ENCODE measurements at places on chromosomes 16 and 17. TPM values are rescaled to one million over a fixed set of nuclear protein-coding genes. Genes with fewer than 3 reads are reported as not detected.
A peak's percentile ranks its signal among the peaks of the same experiment; 100 is the strongest.

DNA sequence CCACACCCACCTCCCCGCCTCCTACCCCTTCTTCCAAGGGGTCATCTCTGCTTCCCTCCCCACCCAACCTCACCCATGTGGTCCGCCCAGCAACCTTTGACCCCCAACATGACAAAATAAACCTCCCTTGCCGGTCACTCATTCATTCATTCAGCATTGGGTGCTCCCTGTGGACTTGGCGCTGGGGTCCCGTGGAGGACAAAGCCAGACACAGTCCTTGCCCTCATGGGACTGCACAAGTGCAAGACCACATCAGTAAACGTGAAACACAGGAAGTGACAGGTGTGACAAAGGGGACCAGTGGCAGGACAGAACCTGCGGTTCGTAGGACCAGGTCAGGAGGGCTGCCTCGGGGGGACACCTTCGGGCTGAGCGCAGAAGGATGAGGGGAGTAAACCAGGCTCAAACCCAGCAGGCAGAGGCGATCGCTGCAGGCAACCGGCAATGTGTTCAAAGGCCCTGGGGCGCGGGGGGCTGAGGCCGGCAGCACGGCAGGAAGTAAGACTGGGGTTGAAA, 185.4 kb downstream of the SEC14L1 start:
- no peak for DNase-seq

DNA sequence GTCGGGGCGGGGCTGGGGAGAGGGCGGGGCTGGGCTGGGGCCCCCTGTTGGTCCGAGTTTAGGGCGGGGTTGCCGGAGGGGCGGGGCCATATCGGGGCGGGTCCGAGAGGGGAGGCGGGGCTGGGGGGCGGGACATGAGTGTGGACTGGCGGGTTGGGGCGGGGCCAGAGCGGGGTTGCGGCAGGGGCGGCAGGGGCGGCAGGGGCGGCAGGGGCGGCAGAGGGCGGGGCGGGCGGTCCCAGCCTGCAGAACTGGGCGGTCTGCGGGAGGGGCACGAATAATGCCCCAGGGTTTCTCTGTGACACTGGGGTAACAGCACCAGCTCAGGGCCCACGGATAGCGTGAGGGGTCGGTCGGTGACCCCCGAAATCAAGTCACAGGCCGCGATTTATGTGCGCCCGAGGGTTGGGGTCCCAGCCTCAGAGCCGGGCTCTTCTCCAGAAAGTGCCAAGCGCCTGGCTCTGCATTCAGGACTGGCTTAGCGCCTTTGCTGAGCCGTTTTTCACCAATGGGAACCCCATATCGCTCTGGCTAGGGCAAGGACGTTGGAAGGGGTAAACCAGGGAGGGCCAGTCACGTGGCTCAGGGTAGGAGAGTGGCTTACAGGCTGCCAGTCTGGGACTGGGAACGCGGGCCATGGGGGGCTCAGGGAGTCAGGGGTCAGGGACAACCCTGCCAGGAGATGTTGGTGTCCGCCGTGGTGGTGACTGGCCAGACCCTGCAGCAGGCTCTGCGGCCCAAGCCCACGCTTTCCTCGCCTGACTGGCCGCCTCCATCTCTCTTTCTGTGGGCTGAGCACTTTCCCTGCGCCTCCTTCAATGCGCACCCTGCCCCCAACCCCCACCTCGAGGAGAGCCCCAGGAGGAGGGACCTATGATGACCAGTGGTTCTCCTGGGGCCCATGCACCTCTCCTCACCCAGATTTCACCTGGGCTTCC, 1.2 kb upstream of the METTL26 start:
- no peak for DNase-seq

- no peak for DNase-seq
Observed at GRCh38 chr16:27097800-27098230, 31.1 kb downstream of the C16orf82 start.

The WNT9B gene
- total RNA-seq: not detected

DNA sequence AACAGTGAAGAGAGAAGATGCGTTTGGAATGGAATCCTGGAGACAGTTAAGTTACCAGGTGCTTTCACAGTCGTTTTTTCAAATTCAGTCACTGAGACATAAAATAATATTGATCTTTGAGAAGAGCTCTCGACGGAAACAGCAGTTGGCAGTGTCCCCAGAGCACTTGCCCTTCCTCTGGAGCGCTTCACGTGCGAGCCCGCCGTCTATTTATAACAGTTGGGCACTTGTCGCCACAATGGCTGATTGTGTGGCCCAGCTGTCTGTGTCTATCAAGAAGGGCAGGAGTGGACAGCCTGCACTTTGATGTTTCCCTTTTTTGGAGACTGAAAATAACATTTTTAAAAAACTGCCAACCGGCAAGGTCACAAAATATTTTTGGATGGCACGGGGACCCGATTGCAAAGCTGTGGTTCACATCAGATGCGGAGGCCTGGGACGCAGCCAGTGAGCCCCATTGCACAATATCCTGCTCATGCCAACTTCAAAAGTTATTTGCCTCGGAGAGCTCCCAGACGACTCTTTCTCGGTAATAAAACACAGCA, 62.9 kb downstream of the ADCY9 start:
- no peak for DNase-seq

DNA sequence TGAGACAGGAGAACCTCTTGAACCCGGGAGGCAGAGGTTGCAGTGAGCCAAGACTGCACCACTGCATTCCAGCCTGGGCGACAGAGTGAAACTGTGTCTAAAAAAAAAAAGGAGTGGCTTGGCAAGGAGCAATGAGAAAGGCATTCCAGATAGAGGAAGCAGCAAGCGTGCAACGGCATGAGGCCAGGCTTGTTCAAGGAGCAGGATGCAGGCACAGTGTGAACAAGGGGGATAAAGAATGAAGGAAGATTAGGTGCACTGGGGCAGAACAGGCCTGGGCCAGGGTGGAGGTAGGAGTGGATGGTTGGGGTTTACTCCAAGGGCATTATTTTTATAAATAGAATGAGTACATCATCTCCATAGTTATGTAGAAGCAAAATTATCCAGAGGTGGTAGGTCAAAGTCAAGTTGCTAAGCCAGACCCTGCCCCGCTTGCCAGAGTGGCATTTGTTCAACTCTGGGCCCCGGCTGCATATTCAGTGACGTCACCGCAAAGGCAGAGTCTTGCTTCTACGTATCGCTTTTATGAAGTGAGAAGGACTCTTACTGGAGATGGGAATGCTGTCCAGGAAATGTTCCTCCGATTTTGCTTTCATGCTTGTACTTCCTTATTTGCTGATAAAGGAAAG, 100.2 kb downstream of the KATNIP start:
- DNase-seq: no peak

DNA sequence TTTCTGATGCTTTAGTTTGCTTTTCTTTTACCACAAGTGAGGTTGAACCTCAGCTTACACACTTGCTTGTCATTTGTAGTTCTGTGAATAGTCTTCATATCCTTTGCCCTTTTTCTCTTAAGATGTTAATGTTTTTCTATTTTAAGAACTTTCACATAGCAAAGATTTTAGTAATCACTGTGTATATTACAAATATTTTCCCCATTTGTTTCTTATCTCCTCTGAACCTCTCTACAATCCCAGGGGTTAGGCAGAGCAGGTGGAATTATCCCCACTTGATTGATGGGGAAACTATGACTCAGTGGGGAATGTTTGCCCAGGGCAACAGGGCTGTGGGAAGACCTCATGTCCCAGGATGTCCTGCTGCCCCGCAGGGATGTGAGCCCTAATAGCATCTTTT, 11.7 kb upstream of the MYH3 start:
- DNase-seq: peak; percentile 48

- DNase-seq: no peak
Observed at GRCh38 chr17:49815761-49816281, 27.3 kb downstream of the KAT7 start.

The OTOA gene
- total RNA-seq: not detected

DNA sequence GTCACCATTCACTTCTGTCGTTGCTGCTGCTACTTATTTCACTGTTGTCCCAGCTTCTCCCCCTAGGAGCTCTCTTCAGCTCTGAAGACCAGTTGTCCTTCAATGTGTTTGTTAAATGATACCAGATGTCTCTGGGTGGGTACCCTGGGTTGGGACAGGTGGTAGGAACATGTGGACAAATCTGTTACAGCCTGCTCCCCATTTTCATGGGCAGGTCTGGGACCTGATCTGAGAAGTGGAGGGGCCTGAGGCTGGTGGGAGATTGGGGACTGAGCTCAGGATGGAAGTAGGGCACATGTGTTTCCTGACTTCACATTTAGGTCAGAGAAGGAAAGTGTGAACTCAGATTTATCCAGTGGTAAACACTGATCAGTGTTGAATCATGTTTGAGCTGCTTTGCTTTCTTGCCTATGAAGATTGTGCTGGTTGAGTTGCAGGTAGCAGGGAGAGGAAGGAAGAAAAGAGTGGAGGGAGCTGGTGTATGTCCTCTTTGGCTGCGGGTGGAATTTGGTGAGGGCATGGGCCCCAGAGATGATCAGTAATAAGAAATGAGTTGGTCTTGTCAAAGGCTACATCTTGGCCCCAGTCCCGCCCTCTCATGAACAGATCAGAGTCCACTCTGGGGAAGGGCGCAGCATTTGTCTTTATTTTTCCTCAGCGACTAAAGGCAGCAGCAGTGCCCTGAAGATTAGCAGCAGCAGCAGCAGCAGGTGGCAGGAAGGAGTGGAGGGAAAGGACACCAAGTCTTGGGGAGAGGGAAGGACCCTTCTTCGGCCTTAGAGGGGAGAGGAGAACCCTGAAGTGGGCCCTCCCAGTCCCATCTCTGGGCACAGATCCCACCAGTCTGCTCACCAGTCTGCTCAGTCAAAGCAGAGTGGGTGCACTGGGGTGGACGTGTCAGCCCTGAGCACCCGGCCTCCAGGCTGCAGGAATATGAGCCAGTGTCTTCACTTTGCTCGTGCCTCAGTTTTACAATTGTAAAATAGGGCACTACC, 6.1 kb upstream of the EFTUD2 start:
- DNase-seq: no peak

The BRICD5 gene
- total RNA-seq: 24.6 TPM

The TBC1D3I gene
- 0.81 TPM for total RNA-seq

DNA sequence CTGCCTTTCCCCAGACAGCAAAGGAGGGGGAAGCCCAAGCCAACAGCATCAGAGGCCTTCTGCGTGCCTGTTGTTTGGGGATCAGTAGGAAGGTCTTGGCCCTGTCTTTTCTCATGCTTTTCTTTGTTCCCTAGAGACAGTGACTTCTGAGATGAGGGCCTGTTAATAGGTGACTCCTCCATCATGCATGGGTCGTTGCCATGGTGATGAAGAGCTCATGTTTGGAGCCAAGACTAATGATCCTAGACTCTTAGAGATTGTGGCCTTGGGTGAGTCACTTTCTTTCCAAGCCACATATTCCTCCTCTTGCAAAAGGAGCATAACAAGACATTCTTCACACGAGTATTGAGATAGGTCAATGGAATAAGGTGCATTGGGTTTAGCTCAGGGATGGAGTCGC, 201.1 kb upstream of the ASIC2 start:
- DNase-seq: no peak

GRCh38 chr16:2147981-2148671, at the start of gene RAB26:
TSS of gene RAB26 (plus strand) at chr16:2148625. CDS start at chr16:2148784, 159 bp downstream.
- peak; percentile 91 for DNase-seq

DNA sequence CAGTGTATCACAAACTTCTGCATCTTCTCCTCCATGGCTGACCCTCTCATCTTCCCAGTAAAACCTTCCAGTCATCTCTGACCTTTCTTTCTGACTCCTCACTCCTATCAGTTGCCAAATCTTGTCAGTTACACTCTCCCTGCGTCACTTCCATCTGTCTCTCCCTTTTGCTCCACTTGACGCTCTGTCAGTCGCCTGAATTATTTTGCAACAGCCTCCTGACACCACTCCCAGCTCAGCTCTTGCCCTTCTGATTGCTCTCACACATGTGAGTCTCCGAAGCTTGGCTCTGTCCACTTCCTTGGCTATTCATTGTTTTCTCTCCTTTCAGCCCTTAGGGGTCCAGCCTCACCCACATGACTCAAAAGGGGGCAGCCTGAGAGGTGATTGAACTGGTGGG, 27.7 kb downstream of the DHRS7C start:
- DNase-seq: no peak

The SEPTIN1 gene
- 6.7 TPM for total RNA-seq

The CCL5 gene
- not detected for total RNA-seq

The SPATA22 gene
- total RNA-seq: not detected

DNA sequence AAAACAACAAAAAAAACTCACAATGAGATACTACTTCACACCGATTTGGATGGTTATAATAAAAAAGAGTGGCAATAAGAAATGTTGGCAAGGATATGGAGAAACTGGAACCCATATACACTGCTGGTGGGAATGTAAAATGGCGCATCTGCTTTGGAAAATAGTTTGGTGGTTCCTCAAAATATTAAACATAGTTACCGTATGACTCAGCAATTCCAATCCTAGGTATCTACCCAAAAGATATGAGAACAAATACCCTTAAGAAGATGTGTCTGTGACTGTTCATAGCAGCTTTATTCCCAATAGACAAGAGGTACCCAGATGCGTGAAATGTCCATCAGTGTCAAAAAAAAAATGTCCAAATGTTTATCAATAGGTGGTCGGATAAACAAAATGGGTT, 7.2 kb downstream of the CPPED1 start:
- DNase-seq: no peak

- DNase-seq: peak; percentile 70
Observed at GRCh38 chr17:82655038-82655479, 6.8 kb upstream of the WDR45B start.

The DNAAF1 gene
- total RNA-seq: 1.2 TPM

- no peak for DNase-seq
Observed at GRCh38 chr16:6250511-6250910, 1082.1 kb upstream of the RBFOX1 start.

DNA sequence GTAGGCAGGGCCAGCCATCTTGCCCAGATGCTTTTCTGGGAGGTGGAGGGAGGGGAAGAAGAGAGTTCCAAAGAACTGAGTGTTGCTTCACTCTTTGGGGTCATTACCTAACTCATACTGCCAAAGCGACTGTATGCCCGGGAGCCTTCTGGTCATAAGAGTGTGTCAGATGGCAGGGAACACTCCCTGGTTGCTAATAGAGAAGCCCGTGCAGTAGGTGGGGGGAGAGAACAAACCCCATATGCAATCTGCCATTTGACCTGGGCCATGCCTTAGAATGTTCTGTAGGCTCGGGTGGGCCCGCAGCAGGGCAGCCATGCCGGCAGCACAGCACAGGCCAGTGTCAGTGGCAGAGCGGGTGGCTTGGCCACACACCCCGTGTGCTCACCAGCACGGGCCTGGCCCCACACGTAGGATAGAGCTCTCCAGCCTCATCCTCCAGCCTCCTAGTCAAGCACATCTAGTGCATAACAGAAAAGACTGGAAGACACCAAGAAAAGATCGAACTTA, 120.5 kb downstream of the SOCS1 start:
- DNase-seq: peak; percentile 79

The KRT12 gene
- total RNA-seq: not detected
